Stimulated activated CD4-positive, alpha-beta T cell treated with anti-CD3 and anti-CD28 coated beads, TNF-alpha, amount 100 ng/mL, for 24 hours (primary cell): ENCODE measurements at places on chromosomes 6 and 20.

GRCh38 chr20:10360878-10361277, 73.1 kb downstream of the MKKS start:
- DNase-seq: no peak

DNA sequence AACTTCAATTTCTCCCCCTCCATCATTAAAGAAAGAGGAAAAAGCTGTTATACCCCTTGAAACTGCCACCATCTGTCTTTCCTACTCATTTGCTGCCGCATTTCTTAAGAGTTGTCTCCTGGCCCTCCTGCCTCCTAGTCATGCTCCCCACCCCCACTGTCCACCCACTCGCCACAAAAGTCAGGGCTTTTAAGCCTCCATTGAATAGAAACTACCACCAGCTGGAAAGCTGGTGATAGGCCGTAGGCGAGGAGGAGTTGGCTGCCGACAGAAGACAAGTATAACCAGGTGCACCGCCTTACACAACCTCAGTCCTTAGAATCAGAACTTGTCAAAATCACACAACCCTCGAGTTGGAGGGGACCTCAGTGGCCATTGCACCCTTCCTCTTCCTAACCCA, 67.6 kb downstream of the B3GAT2 start:
- DNase-seq: no peak

GRCh38 chr6:38136547-38136946, 317.0 kb downstream of the ZFAND3 start:
- DNase-seq: no peak

DNA sequence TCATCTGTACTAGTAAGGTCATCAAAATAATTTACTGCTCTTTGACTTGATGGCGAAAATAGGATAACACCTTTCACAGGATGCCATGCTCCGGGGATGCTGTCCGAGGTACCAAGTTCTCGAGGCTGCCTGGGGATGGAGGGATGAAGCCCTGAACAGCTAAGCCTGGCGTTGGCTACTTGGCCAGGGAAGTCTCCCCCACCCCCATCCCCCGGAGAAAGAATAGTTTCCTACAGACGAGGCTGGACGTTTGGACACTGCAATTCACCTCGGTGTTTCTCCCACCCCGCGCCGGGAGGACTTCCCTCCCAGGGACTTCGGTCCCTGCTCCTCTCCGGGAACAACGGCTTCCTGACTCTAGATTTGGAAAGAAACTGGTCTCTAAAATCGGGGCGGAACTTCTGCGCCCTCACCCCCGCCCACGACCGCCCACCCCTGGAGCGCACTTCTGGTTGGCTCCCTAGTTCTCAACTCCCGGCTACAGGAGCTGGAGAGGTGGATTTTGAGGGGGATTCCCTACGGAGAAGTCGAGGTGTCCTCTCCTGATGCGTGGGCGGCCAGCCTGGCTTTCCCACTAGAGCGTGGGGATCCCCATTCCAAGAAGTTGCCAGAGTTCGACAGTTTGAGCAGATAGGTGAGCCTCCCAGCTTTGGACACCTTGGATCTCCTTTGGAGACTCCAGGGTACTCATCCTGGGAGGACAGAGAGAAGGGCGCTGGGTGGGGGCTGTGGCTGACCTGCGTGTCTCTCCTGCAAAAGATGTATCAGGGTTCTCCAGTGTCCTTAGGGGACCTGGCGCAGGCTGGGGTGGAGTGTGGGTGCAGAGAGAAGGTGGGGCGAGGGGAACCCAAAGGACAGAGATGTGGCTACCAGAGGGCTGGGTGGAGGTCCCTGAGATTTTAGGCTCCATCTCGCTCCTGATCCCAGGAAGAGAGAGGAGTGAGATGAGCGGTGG, 1.1 kb downstream of the PCSK2 start:
- no peak for DNase-seq

DNA sequence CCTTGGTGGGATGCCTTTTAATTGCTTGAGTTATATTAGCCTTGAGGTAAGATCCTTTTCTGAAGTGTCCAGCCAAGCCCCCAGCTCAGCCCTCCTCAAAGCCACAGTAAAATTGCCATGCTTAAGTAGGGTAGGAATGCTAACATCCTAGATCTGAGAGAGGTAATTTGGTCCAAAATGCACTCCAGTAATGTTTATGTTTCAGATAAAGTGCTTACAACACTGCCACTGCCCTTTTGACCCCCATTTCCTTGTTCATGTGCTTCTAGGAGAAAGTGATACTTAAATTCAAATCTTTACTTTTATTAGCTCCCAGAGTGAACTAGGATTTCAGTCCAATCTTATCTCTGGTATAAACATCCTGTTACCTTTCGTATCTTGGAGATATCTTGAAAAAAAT, 318.0 kb downstream of the BMP2 start:
- DNase-seq: no peak

GRCh38 chr20:62014889-62015537, 50.7 kb downstream of the TAF4 start:
- no peak for DNase-seq

- DNase-seq: no peak
Measured at GRCh38 chr20:62830251-62830650, 13.4 kb downstream of the COL9A3 start.

DNA sequence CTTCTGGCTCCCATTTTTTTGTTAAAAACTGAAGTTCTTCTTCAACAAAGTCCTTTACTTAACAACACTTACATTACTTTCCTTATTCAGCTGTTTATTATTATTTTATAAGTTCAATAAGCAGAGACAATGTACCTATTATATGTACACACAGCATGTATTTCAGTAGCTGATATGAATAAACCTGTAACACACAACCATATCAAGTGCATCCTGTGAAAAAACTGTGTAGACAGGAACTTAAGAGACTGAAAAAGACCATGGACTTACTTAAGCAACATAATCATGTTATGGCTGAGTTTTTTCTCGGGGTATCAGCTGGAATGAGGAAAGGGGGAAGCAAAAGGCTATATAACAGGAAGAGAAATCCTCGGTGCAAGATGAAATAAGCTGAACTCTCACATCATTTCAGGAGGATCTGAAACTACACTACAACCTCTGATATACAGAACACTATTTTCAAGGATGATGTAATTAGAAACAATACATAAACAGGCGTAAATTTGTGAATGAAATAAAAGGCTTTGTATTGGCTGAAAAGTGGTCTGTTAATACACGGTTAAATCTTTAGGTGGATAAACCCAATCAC, 70.9 kb downstream of the REV3L start:
- DNase-seq: no peak

GRCh38 chr6:44649365-44650025, 262.0 kb downstream of the CDC5L start:
- no peak for DNase-seq

- DNase-seq: no peak
Measured at GRCh38 chr6:169145991-169146501, 107.6 kb downstream of the THBS2 start.

- DNase-seq: no peak
Measured at GRCh38 chr6:148799647-148800046, 52.8 kb downstream of the UST start.

GRCh38 chr6:13507306-13507860, 20.0 kb upstream of the GFOD1 start:
- no peak for DNase-seq
